ENCODE measurements at places on chromosomes 5 and 9.

DNA sequence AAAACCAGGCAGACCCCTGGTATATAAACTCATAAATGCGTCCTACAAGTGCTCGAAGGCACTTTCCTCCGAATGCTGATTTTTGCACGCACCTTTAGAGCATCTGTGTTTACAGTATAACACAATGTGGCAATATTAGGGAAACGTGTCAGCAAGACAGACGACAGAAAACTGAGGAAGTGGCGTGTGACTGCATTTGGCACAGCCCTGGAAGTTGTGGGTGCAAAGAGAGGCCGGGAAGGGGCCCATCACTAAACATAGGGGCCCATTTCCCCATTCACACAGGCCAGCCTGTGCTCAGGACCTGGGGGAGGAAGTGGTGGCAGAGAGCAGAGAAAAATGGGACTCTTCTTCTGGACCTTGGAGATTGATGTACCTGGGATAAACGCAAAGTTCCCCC, 48.2 kb downstream of the RASGEF1C start:
- no peak for DNase-seq

DNA sequence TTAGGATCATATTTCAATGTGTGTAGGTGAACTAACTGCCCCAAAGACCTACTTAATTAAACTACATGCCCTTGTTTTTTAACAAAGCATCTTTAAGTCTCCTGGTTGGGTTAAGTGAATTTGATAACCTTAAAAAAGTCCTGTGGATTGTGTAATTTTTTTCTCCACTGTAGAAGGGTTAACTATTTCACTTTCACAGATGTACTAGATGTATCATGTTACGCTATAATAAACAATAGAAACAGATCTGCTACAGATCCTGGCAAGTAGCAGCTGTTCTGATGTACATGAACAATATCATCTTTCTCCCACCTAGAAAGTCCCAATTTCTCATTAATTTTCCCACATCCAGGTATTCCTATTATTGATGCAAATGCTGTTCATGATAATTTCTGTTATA, 18.9 kb downstream of the KIF24 start:
- DNase-seq: no peak

GRCh38 chr5:172156541-172156994, 31.5 kb downstream of the STK10 start:
- DNase-seq: no peak

DNA sequence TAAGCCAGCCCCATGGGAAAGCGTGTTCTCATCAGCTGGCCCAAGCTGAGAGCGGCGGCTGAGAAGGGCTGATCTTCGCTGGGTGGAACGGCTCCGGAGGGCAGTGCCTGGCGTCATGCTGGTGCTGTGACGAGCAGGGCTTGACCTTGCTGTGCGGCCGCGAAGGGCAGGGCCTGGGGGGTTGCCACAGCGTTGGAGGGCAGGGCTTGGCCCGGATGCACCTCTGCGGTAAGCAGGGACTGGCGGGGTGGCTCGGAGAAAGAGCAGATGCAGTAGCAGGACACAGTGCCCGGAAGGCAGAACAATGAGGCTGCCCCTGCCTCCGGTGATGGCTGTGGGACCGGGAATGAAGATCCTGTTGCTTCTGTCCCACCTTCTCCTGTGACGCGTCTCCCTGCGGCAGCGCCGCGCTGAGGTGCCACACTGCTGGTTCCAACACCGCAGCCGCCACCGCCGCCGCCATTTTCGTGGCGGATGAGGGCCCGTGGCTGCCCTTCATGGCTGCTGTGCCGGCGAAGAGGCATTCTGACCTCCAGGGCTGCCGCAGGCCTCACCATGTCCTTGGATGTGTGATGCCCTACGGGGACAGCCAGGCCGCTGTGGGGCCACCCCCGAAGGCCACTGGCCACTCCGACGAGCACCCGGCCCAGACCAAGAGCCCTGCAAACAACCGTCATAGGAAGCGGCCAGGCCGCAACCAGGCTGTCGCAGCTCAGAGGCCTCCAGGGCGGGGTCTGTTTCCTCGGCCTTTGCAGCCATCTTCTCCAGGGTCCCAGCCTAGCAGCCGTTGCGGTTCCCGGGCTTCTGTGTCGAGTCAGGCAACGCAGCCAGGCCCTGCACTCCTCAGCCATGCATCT, 890.5 kb upstream of the CTNND2 start:
- DNase-seq: no peak

DNA sequence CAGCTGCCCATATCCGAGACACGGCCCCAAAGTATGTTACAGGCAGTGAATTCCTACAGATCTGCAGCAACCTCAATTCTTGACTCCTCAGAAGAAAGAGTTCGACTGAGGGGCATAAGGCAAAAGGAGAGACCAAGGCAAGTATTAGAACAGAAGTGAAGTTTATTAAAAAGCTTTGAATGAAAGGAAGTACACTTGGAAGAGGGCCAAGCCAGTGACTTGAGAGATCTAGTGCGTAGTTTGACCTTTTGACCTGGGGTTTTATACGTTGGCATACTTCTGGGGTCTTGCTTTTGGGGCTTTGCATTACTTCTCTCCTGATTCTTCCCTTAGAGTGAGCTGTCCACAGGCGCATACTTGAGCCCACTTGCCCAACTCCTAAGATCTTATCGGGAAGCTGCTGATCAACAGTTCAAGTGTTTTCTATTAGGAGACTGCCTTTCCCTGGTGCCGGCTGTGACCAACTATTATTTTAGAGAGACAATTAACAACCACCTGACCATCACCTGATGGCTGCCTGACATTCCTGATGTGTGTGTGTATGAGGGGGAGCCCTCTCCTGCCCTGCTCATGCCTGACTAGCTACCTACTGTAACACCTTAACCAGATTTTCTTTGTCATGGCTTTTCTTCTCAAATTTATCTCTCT, 1.5 kb upstream of the DEPDC1B start:
- no peak for DNase-seq

GRCh38 chr9:108855529-108855886, 278 bp downstream of the ACTL7B start:
- no peak for DNase-seq

- no peak for DNase-seq
These were observed 15.0 kb upstream of the GPX3 start for GRCh38 chr5:151005187-151005949.

DNA sequence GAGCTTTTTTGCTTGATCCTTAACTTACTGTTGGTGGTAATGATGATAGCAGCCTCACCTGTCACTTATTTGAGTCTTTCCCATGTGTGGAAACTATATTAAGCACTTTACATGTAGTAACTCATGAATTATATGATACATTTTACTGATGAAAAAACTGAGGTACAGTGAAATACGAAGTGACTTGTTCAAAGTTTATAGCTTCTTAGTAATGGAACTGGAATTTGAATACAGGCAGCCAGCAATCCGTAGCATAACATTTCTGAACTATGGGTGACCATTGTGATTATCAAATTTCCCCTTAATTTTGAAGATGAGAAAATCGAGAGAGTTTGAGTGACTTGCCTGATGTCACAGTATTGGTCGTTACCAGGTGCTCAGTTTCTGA, 17.3 kb downstream of the SCAMP1 start:
- DNase-seq: no peak

DNA sequence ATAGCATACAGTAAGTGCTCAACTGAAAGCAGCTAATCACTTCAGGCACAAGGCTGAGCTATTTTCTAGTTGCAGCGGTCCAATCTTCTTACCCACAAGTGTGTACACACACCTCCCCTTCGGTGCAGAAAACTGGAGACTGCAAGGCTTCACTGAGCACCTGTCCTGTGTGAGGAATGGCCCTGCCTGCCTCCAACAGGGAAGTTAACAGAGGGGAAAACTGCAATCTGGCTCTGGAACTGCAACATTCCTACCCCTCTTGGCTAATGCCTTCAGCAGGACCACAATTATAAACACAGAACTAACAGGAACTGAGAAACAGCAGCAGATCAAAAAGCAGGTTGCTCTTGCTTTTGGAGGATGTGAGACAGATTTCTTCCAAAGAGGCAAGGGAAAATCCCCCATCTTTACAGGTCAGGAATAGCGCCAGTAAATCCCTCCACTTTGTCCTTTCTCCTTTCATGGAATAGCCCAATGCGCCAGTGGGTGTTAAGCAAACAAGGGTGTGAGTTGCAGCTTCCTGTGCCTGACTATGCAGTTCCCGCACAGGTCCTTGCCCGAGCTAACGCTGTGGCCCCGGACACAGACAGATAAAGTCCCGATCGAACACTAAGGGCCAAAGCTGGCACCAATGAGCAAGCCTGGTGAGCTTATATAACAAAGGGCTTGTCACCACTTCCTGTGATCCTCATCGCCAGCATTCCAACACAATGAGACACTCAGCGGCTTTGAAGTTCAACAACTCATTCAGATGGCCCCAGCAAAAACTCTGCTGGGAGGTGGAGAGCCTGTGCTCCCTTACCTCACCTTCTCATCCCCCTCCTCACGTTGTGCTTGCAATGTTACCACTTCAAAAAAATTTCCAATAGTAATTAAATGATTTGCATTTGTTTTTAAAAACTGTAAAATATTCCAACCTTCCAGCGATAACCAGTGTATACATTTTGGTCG, 21.5 kb downstream of the SHB start:
- no peak for DNase-seq

- DNase-seq: no peak
These were observed 3.5 kb downstream of the PHF2 start for GRCh38 chr9:93579711-93580516.

- DNase-seq: no peak
These were observed 52.6 kb downstream of the PLAC8L1 start for GRCh38 chr5:146052780-146053179.

DNA sequence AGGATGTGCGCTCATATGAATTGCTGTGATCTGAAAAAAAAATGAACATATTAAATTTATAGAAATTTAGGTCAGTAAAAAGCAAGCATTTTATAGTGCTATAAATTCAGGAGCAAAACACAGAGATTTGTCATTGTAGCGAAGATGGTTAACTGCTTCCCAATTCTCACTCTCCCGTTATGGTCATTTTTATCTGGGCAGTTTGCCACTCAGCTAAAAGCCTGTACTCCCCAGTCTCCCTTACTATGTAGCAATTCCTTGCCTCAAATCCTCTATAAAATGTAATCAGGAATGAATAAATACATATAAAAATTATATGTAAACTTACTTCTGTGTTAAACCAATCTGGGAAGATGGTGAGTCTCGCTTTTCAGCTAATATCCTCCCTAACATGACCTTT, 471.5 kb downstream of the HINT1 start:
- DNase-seq: no peak

DNA sequence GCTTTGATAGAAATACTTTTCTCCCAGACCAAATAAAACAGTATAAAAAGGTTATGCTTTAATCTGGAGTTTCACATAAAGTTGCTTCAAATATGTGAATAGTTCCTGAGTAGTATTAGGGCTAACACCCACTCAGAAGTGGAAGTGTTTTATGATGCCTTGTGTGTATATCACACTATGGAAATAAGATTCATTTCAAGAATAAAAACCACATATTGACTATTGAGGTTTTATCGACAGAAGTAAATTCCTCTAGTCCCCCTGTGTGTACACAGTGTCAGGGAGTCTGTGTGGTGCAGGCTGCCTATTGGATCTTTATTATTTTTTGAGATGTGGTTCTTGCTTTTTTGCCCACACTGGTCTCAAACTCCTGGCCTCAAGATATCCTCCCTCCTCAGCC, 20.8 kb upstream of the LRRTM2 start:
- DNase-seq: no peak

GRCh38 chr5:16726538-16726946, 109.7 kb upstream of the RETREG1 start:
- no peak for DNase-seq

DNA sequence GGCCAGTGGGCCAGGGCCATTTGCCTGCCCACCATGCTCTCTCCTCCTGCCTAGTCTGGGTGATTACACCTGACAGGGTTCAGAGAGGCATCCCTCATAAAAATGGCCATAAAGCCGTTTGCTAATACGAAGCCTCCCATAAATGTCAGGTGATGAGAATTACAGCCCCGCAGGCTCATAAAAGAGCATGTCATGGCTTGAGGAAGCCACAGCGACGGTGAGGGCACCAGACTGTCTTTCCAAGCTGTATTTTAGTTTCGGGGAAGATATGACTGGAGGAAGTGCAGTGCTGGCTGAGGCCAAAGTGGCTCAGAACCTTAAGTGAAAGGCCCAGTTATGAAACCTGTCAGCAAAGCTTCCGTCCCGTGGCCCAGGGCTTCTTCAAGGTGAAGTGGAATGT, 18.5 kb upstream of the TCERG1 start:
- DNase-seq: no peak

DNA sequence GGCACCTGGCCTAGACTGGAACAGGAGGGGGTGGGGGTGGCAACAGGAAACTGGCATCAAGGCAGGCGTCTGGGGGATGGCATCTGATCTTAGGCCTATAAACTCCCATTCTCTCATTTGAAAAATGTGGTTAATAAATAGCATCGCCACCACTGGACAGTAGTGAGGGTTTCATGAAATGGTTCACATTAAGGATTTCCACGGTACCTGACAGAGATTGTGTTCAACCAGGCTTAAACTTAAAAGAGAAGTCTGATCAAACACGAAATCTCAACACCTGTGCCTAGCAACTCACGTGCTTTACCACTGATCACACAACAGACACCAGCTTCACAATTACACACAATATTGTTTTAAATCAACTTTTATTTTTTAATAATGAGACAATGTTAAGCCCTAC, 3.0 kb downstream of the DENND1A start:
- DNase-seq: no peak

DNA sequence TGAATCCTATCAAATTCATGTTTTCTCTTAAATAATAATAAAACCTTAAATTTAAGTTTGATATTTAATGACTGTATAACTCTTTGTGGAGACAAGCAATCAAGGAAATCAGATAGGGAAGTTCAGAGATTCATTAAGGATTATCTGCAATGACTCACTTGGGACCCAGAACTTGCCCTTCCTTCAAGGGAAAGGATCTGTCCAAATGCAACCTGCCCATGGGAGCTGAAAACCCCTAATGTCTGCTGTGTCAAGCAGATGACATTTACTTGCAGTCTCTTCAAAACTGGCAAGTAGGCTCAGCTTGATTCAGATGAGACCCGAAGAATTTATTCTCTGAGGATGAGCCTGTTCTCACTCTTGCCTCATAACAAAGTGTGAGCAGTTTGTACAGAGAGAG, 1577.6 kb downstream of the EFNA5 start:
- no peak for DNase-seq

DNA sequence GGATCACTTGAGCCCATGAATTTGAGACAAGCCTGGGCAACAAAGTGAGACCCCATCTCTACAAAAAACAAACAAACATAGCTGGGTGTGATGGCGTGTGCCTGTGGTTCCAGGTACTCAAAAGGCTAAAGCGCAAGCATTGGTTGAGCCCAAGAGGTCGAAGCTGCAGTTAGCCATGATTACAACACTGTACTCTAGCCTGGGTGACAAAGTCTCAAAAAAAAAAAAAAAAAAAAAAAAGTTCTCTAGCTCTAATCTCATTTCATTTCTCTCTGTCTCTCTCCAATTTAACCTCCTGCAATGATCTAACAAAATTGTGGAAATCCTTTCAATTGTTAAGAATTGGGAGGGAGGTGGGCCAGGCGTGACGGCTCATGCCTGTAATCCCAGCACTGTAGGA, 33.3 kb downstream of the LPAR1 start:
- DNase-seq: no peak

- DNase-seq: no peak
These were observed 28.3 kb downstream of the ALG2 start for GRCh38 chr9:99193466-99193821.

Data from effector CD8-positive, alpha-beta T cell (primary cell).